ENCODE measurements at places on chromosomes 6 and 20.

DNA sequence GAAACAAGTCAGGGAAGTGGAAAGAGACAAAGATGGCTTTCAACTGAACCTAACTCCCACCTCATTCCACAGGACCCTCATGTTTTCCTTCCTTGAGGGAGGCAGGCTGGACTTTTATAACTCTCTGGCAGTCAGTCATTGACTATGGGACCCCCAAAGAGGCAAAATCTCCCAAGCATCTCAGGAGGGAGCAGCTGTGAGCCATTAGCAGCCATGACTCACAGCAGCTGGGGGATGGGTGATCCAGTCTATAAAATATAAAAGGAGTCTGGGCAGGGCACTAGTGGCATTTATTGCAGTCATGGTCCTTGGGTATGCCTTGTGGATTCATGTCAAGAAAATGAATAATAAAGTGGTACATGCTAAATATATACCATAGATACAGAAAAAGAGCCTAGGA is 387.0 kb upstream of the CHD6 start:
- no peak for DNase-seq

DNA sequence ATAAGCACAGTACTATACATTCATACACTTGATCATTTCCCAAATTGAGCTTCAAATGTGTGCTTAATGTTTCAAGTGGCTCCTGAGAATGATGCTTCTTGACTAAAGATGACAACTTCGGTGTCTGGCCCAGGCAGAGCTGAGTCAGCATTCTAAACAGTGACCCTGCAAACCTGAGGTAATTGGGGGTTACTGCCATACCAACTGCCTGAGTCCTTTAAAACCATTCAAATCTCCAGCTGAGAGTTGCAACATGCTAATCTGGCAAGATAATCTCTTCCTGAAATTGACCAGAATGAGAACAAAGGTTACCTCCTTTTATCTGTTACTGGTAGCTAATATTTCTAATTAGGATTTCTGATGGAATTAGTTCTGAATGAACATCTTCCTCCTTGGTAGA is 8.2 kb downstream of the BACH2 start:
- DNase-seq, result no peak

GRCh38 chr6:149717255-149717587 is 680 bp downstream of the LATS1 start:
- DNase-seq, result no peak

DNA sequence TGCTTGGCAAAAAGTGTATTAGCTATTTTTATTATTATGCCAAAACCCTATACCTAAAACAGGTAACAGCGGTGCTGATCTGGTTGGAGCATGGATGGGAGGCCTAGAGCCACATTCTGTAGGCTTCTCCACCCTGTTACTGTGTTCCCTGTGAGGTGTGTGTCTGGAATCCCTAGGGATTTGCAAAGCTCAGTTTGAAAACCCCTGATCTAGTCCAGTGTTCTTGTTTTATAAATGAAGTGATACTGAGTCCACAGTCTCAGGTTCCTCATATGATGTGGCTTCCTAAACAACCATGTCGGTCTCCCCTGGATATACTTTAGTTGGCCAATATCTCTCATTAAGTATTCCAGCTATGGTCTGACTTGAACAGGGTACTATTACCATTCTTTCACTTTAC is 16.3 kb downstream of the ACSS2 start:
- DNase-seq, result no peak

GRCh38 chr20:47701612-47702011 is 83.7 kb downstream of the SULF2 start:
- peak; percentile 42 for DNase-seq

- DNase-seq, result no peak
Observed at GRCh38 chr20:10321138-10321717, 102.6 kb downstream of the SNAP25 start.

GRCh38 chr20:40506537-40506939 is 182.5 kb downstream of the MAFB start:
- peak; percentile 96 for DNase-seq

DNA sequence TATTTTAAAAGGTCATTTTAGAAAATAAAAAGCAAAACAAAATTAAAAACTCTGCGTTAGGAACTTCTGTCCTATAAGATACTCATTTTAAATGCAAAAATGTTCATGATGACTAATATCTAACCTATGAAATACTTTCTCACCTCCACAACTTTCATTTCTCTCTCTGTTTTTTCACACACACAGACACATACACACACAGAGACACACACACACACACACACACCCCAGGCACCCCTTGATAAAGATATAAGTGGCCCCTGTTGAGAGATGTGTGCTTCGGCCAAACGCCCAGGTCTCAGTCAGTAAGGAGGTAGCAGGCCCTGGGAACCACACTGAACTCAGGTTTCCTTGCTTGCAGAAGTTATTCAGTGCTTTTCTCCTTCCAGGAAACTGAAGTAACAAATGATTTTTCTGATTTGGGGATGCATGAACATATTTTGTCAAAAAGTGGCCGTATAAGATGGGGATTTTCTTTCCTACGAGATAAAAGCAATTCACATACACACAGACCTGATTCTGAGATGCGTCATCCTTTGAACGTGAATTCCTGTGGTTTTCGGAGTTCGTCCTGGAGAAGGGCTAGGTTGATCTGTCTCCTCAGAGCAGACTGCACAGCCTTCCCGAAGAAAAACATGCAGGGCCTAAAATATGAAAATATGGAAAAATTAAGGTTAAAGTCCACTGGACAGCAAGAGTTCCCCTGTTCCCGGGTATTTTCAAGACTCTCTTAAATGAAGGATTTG is 306.8 kb upstream of the FOXQ1 start:
- no peak for DNase-seq

GRCh38 chr6:127748290-127748689 is 152.6 kb downstream of the THEMIS start:
- no peak for DNase-seq

DNA sequence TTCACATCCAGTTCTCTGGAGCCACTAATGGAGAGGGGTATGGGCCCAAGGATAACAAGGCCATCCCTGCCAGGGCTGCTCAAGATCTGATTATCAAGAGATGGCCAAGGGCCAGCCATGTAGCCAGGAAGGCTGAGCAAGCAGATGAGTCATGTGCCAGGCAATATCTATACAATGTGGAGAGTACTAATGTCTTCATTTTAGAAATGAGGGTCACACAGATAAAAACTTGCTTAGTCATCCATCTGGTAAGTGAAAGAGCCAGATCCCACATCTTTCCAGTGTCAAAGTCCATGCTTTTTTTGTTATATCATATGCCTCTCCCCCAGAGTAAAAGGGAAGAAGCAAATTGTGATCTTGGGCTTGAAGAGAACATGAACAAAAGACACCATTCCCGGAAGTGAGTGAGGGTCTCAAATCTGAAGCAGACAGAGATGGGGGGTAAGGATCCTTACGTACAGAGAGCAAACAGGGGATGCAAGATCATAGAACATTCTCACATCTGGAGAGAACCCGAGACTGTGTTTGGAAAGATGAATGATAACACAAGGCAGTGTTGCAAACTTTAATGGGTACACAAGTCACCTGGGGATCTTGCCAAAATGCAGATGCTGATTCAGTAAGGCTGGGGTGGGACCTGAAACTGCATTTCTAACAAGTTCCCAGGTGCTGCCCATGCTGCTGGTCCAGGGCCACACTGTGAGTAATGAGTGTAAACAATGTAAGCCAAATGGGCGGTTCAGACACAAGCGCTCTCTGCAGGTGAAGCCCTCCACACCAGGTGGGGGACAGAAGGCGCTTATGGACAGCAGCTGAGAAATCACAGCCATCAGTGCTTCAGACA is 20.0 kb upstream of the GSTA3 start:
- DNase-seq, result peak; percentile 74

- no peak for DNase-seq
Observed at GRCh38 chr6:84897011-84897410, 132.6 kb upstream of the TBX18 start.

DNA sequence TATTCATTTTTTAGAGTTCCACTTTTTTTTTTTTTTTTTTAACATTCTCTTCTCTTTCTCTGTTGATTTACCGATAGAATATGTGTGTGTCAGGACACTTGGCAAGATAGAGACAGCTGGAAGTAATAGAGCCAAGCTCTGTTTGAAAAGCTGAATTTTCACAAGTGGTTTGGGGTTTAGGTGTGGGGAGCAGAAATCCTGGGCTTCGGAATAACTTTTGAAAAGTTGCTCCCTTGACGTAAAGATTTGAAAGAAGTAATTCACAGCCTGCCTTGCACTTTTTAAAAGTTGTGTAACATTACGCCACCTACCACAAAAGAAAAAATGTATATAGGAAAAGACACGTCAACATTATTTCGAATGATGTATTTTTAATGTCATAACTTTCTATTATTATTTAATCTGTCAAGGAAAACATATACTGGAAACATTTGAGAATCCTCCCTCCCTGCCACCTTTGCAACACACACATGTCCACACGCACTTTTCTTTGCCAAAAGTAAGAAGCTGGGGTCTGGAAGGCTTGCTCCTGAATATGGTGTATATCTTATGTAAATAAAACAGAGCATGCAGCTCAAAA is 917.9 kb downstream of the KIF16B start:
- DNase-seq, result no peak

- DNase-seq, result no peak
Observed at GRCh38 chr6:38603496-38603895, 36.2 kb downstream of the BTBD9 start.

GRCh38 chr6:38974389-38975151 is 74.0 kb upstream of the GLP1R start:
- no peak for DNase-seq

DNA sequence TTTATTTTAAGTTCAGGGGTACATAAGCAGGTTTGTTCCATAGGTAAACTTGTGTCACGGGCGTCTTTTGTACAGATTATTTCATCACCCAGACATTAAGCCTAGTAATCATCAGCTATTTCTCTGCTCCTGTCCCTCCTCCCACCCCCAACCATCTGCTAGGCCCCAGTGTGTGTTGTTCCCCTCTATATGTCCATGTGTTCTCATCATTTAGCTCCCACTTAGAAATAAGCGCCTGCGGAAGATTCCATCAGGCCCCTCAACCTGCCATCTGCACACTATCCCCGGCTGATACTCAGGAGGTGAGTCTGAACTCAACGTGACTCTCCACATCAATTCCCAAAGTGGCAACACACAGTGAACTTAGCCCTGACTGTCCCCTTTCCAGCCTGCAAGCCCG is 228.0 kb upstream of the SYNDIG1 start:
- no peak for DNase-seq

GRCh38 chr6:19032591-19033295 is 645.6 kb downstream of the RNF144B start:
- DNase-seq, result no peak

DNA sequence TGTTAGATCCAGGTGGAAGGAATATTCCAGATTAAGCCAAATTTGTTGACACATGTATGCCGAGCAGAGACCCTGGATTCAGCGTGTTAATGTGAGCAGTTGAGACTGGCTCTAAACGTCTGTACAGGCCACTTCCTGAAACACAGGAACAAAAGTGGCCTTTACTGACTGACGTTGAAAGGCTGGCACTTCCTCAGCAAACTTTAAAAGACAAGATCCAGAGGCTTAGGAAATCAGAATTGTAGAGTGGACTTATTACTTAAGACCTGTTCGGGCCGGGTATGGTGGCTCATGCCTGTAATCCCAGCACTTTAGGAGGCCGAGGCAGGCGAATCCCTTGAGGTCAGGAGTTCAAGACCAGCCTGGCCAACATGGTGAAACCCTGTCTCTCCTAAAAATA is 125.7 kb upstream of the ARID1B start:
- DNase-seq, result no peak

GRCh38 chr6:31308050-31308844 is 36.4 kb upstream of the HLA-C start:
- peak; percentile 27 for DNase-seq

GRCh38 chr6:5457983-5458683 is 196.8 kb downstream of the FARS2 start:
- DNase-seq, result no peak

- DNase-seq, result no peak
Observed at GRCh38 chr20:32017711-32018251, 7.5 kb downstream of the CCM2L start.

GRCh38 chr6:148840256-148840655 is 93.4 kb downstream of the UST start:
- DNase-seq, result no peak

GRCh38 chr20:41329435-41330342 is 10.9 kb upstream of the LPIN3 start:
- peak; percentile 92 for DNase-seq

DNA sequence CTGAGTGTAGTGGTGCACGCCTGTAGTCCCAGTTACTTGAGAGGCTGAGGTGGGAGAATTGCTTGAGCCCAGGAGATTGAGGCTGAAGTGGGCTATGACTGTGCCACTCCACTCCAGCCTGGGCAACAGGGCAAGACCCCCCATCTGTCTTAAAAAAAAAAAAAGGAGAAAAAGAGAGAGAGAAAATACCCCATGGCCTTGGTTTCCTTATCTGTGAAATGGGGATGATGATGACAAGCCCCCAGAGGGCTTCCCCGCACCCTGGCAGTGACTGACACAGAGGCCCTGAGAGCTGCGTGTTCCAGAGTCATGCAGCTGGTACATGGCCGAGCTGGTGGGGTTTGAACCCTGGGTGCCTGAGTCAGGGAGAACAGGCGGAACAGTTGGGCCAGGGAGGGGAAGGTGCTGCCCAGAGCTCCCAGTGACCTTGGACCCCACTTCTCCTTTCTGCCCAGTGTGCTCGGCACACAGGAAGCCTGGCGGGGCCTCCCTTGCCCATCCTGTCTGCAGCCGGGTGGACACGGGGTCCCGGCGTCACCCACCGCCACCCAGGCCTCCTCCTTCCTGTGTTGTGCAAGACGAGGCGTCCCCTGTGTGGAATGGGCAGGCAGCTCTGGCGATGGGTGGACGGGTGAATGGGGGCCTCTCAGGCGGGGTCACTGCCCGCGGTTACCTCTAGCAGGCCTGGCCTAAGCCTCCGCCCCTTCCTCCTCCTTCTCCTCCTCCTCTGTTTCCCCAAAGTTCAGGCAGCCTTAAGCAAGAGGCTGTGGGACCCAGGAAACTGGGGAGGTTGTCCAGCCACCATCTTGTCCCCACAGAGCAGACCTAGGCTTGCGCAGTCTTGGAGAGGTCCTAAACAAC is 84.2 kb downstream of the CEBPB start:
- DNase-seq, result no peak

- no peak for DNase-seq
Observed at GRCh38 chr6:33905071-33905609, 101.3 kb upstream of the MLN start.

DNA sequence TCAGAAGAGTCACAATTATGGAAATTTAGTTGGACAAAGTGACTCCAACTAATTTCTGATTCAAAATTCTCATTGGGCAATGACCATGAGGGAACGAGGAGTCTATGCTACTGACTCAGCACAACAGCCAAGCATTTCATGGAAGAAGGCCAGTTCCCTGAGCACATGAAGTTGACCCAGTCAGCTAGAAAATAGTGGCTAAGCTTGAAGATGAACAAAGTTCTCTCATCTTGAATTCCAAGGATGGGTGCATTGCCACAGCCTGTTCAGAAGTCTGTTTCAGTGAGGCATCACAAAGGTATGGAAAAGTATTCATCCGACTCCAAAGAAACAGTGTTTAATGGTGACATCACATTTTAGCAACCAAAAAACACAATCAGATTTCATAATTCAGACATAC is 676.9 kb downstream of the HACE1 start:
- no peak for DNase-seq

Measured in GM03348 (cell line).